ENCODE measurements at places on chromosomes 4 and X. TPM values are rescaled to one million over a fixed set of nuclear protein-coding genes. Genes with fewer than 3 reads are reported as not detected.

DNA sequence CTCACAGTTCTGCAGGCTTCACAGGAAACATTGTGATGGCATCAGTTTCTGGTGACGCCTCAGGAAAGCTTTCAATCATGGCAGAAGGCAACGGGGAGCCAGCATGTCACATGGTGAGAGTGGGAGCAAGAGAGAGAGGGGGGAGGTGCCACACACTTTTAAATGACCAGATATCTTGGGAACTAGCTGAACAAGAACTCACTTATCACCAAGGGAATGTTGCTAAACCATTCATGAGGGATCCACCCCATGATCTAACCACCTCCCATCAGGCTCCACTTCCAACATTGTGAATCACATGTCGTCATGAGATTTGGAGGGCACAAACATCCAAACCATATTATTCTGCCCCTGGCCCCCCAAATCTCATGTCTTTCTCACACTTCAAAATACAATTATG lies 43.3 kb upstream of the GPR173 start:
- no peaks in the 10 kb centered on the region for H3K36me3 ChIP-seq
- no peaks in the 10 kb centered on the region for H3K4me1 ChIP-seq
- DNase-seq, result no peak
- no peaks in the 10 kb centered on the region for H3K27me3 ChIP-seq
- H3K27ac ChIP-seq, result no peak overlapping the region

- H3K27me3 ChIP-seq, result no peaks in the 10 kb centered on the region
- no peaks in the 10 kb centered on the region for H3K36me3 ChIP-seq
- no peak overlapping the region for H3K4me3 ChIP-seq
- H3K4me1 ChIP-seq, result no peaks in the 10 kb centered on the region
- H3K27ac ChIP-seq, result no peak overlapping the region
These were observed 335.7 kb upstream of the FSTL5 start for GRCh38 chr4:162499478-162499877.

Gene KCND1
- 1.0 TPM for total RNA-seq

DNA sequence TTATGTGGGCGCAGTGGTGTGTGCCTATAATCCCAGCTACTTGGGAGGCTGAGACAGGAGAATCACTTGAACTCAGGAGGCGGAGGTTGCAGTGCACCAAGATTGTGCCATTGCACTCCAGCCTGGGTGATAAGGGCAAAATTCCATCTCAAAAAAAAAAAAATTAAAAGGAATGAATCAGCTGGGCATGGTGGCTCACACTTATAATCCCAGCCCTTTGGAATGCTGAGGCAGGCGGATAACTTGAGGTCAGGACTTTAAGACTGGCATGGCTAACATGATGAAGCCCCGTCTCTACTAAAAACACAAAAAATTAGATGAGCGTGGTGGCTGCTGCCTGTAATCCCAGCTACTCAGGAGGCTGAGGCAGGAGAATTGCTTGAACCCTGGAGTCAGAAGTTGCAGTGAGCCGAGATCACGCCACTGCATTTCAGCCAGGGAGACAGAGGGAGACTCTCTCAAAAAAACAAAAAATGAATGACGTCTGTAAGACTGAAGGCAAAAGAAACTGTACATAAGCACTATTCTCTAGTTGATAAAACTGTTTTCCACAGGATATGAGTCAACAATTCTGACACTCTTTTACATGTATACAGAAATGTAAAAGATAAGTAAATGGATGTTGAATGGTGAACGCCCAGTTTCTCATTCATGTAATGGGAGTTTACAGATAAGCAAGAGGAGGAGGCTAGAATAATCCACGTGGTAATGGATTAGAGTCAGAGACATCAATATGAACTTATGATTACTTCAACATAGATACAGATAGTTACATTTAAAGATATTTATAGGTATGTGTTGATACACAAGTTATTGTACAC lies 22.2 kb downstream of the CENPC start:
- no peaks in the 10 kb centered on the region for H3K27me3 ChIP-seq
- no peak for DNase-seq
- H3K4me1 ChIP-seq, result no peaks in the 10 kb centered on the region
- no peak overlapping the region for H3K27ac ChIP-seq
- H3K36me3 ChIP-seq, result no peaks in the 10 kb centered on the region

Gene USP53
- total RNA-seq, result 37.5 TPM

Gene TMEM150C
- total RNA-seq, result 2.5 TPM

DNA sequence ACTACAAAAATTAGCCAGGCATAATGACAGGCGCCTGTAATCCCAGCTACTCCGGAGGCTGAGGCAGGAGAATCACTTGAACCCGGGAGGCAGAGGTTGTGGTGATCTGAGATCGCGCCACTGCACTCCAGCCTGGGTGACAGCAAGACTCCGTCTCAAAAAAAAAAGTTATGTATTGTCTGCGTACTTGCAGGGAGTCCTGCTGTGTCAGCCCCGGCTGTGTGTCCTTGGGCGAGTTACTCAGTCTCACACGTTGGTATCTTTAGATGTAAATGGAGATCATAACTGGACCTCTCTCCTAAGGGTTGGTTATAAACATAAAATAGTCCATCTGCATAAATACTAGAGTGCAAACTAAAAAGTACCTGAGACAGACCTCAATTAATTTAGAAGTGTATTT lies 22.7 kb upstream of the TBC1D14 start:
- no peak overlapping the region for H3K4me3 ChIP-seq
- DNase-seq, result no peak
- H3K36me3 ChIP-seq, result no peaks in the 10 kb centered on the region
- no peaks in the 10 kb centered on the region for H3K27me3 ChIP-seq
- peaks cover 1% of the 10 kb centered on the region for H3K4me1 ChIP-seq

Gene TSPAN7
- total RNA-seq, result 66.1 TPM

Measured in colonic mucosa (tissue), 4 donors.